ENCODE measurements at places on chromosomes 13 and 19.

GRCh38 chr13:42899266-42899665 lies 92.8 kb downstream of the EPSTI1 start:
- DNase-seq: no peak

DNA sequence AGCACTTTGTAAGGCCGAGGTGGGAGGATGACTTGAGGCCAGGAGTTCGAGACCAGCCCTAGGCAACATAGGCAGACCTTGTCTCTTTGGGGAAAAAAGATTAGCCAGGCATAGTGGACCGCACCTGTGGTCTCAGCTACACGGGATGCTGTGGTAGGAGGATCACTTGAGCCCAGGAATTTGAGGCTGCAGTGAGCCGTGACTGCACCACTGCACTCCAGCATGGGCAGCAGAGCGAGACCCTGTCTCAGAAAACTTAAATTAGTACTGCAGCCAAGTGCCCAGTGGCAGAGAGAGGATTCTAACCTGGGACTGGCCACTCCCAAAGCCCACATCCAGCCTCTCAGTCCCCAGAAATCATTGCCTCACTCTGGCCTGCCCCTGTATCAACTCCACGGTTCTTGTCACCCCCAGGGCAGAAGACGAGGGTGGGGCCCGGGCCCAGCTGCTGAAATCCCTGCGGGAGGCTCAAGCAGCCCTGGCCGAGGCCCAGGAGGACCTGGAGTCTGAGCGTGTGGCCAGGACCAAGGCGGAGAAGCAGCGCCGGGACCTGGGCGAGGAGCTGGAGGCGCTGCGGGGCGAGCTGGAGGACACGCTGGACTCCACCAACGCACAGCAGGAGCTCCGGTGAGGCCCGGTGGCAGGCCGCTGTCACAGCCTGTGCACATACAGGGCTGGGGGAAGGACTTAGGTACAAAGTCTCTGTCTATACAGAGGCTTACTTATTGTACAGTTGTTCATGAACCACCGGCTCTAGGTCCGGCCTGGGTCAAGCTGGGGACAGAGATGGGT lies 53.4 kb downstream of the KCNC3 start:
- DNase-seq: no peak

GRCh38 chr13:97319113-97319720 lies 97.1 kb downstream of the MBNL2 start:
- no peak for DNase-seq

GRCh38 chr19:1066748-1067340 lies at the start of gene ARHGAP45:
Gene ARHGAP45, plus strand, starts transcription at chr19:1067167. Its CDS starts 239 bp downstream, at chr19:1067406.
- no peak for DNase-seq

DNA sequence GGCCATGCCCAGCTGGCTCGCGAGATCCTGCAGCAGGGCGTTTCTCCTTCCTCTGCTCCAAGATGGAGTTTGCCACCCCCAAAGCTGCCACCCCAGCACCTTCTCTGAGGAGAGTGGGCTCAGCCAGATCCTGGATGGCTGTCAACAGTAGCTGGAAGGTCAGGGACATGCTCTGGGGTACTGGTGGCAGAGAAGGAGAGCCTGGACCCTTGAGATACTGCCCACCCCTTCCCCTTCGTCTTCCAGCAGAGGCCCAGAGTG lies 11.6 kb downstream of the IRGC start:
- no peak for DNase-seq

GRCh38 chr13:113841353-113841650 lies 22.6 kb downstream of the GAS6 start:
- no peak for DNase-seq

DNA sequence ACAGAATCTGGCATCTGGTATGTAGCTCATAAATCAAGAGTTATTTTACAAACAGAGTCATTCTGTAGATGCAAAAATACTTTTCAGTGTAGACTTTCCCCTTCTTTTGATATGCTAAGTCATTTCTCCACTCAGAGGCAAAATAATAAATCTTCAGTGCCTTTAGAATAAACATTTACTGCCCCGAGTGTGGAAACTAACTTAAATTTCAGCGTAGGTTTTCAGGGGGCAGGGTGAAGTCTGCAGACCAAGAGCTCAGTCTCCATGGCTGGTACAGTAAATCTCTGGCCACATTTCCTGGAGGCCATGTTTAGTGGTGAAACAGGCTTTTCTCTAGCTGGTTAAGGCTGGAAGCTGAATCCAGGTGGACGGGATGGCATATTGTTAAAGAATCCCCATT lies 13.1 kb upstream of the ADPRHL1 start:
- no peak for DNase-seq

- DNase-seq: no peak
Observed at GRCh38 chr13:19664481-19665230, 31.2 kb downstream of the MPHOSPH8 start.

All from fibroblast of mammary gland (primary cell).